ENCODE measurements at places on chromosomes 2 and 18. TPM values are rescaled to one million over a fixed set of nuclear protein-coding genes. Genes with fewer than 3 reads are reported as not detected.

- no peak for DNase-seq
Observed at GRCh38 chr18:25815659-25816058, 274.8 kb downstream of the SS18 start.

GRCh38 chr18:44700652-44701051, 20.0 kb downstream of the SETBP1 start:
- DNase-seq: no peak

The RASGRP3 gene
- total RNA-seq: 49.4 TPM

GRCh38 chr18:56637176-56637575, 1.2 kb downstream of the TXNL1 start:
- no peak for DNase-seq
